ENCODE measurements at places on chromosomes 1 and 21.

- no peak for DNase-seq
Observed at GRCh38 chr1:153799566-153800465, 24.6 kb downstream of the SLC27A3 start.

DNA sequence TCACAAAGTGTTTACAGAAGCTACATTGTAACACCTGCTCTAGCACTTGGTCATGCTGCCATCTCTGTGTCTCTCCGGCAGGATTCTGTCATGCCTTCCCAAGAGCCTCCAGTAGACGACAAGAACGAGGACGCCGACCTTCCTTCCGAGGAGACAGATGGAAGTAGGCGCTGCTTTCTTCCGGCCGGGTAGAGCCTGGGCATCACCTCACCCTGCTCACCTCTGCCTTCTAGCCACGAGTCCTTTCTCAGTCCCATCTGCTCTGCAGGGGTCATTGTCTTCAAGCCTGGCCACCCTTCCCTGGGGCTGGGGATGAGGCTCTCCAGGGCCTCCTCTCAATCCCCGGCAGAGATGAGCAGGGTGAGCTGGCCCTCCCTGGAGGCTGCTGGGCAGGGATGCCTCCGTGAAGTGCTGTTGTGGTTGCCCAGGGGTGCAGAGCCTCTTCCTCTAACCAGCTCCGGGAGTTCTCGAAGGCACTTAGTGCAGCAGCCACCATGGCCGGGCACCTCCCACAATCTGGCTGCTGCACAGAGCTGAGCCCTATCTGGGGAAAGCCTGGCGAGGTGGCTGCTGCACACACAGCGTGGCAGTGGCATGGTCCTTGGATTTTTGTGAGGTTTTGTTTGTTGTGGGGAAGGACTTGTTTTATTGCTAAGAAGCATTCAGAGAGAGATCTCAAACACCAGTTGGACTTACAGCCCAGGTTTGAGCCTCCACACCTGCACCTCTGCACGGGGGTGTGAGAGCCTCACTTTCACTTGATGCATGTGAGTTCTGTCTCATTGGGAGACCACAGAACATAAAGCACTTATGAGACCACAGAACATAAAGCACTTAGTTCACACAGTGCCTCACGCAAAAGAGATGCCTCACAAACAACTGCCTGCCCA, 48.4 kb downstream of the FAAP20 start:
- no peak for DNase-seq

GRCh38 chr1:37902983-37903382, 43.6 kb upstream of the MTF1 start:
- no peak for DNase-seq

- DNase-seq: no peak
Observed at GRCh38 chr1:12202190-12202497, 27.7 kb upstream of the VPS13D start.

- no peak for DNase-seq
Observed at GRCh38 chr1:180536821-180537372, 21.9 kb upstream of the OVAAL start.

DNA sequence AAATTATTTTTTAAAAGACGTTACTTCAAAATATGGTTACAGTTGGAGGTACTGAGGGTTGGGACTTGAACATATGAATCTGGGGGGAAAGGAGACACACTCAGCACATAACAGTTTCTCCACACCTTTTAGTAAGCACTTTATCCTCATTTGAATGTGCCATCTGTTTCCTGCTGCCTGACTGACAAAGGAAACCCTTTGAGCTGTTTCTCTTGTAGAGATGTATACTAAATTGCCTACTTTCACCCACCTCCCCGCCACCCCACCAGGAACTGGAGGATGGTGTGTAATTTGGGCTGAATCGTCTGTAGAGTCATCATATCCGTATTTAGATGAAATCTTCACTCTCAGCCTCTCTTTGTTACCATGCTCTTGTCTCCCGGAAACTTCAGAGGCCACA, 108.1 kb downstream of the KAZN start:
- DNase-seq: no peak

DNA sequence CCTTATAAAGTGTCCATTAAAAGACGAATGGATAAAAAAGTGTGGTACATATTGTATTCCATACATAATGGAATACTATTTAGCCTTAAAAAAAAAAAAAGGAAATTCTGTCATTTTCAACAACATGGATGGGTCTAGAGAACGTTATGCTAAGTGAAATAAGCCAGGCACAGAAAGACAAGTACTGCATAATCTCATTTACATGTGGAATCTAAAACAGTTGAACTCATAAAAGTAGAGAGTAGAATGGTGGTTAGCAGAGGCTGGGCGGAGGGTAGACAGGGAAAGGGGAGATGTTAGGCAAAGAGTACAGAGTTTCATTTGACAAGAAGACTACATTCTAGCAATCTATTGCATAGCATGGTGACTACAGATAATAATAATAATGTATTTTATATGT, 2.6 kb downstream of the CTSS start:
- no peak for DNase-seq

- no peak for DNase-seq
Observed at GRCh38 chr1:210072129-210072528, 134.1 kb downstream of the SYT14 start.

DNA sequence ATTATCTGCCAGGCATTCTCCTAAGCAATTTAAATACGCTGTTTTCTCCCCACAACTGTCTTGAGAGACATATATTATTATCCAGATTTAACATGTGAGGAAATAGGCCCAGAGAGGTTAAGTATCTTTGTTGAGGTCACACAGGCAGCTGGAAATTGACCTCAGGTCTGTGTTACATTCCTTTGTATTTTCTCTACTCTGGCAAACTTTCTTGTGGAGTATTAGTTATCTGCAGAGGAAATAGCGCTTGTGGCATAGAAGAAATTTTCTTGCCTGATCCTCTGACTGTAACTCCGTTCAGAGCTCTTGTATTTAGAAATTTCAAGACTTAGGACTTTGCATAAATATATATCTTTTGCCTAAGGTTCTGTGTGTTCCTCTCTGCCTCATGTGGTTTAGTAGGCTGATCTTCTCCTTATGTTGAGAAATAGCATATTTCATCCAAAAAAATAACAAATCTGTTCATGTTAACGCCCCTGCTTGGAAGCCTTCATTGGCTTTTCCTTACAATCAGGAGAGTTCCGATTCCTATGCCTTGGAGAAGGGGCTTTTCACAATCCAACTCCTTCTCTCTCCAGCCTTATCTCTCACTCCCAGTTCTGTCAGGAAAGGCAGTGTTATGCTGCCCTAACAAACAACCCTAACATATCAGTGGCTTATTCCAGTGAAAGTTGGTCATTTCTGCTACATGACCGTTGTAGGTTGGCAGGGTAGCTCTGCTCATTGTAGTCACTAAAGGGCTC, 2.5 kb upstream of the JUN start:
- no peak for DNase-seq
